ENCODE measurements at places on chromosomes 6 and 20.

DNA sequence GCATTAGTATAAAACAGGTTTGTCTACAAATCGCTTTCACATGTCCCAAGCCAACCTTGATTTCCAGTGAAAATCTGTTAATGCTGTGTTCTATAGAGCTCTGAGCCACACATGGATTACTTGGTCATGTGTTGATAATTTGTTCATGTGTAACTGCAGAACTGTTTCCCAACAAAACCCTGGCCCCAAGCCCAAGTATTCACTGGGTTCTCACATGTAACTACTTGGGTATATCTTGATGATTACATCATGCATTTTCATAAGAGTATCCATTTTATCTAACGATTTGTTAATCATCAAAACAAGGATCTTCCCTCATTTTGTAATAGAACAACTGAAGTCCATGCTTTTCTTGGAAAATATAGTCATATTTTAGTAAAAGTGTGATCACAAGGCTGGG lies 657.6 kb downstream of the PRKN start:
- no peak for DNase-seq

GRCh38 chr20:56636716-56637115 lies 7.6 kb downstream of the TFAP2C start:
- no peak for DNase-seq

- DNase-seq = no peak
These were observed 47.0 kb downstream of the MAP3K5 start for GRCh38 chr6:136745300-136745699.

DNA sequence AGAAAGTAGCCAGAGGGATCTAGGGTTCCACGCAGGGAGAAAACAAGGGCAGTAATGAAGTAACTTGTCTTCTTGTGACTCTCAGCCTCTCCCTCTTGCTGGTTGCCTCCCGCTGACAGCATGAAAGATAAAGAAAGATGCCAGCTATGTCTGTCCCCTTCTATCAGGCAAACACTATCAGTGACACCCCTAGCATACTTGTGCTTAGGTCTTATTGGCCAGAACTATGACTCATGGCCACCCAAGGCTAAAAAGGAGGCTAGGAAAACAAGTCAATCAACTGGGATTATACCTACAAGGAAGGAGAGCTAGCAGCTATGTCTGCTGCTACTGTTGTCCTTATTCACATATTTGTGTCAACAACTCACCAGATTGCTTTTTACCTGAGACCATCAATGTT lies 206.8 kb upstream of the SOX4 start:
- DNase-seq = no peak

DNA sequence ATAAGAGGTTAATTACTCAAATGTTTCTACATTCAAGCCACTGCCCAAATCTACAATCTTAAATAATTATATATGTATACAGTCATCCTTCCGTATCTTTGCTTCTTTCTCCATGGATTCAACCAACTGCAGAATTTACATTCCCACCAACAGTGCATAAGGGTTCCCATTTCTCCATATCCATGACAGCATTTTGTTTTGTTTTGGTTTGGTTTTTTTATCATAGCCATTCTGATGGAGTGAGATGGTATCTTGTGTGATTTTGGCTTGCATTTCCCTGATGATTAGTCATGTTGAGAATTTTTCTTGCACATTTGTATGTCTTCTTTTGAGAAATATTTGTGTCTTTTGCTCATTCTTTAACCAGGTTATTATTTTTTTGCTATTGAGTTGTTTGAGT lies 198.5 kb downstream of the C6orf118 start:
- no peak for DNase-seq

GRCh38 chr20:4138056-4138455 lies 122.7 kb upstream of the RNF24 start:
- DNase-seq = no peak

DNA sequence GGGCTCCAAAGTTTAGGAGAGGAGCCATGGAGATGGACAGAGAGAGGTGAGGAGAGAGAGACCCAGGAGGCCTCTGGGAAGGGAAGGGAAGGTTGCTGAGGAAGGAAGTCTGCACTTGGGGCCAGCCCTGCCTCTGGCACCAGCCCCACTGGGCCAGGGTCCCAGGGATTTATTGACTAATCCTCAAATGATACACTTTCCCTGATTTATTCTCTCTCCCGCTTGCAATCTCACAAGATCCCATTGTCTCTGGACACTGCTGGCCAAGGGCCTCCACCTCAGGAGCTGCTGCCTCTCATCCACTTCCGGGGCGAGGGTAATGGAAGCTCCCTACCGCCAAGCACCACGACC lies 43.6 kb upstream of the FOXP4 start:
- DNase-seq = no peak

- no peak for DNase-seq
These were observed 55.4 kb downstream of the SMOC2 start for GRCh38 chr6:168496139-168496996.

DNA sequence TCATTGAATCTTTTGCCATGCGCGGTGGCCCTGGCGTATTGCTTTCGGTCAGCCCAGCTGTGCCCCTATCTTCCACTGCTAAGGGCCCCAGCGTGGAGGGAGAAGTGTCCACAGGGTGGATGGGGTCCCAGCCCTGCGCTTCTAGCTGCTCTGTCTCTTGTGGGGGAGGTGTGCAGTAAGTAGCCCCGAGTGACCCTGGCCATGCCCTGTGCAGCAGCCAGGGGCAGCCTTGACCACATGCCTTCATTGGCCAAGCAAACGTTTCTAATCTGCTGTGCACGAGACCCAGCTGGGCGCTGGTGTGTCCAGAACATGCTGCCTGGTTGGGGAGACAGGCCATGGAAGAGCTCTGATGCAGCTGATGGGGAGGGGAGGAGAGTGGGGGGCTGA lies 13.6 kb downstream of the TMEM181 start:
- DNase-seq = no peak

DNA sequence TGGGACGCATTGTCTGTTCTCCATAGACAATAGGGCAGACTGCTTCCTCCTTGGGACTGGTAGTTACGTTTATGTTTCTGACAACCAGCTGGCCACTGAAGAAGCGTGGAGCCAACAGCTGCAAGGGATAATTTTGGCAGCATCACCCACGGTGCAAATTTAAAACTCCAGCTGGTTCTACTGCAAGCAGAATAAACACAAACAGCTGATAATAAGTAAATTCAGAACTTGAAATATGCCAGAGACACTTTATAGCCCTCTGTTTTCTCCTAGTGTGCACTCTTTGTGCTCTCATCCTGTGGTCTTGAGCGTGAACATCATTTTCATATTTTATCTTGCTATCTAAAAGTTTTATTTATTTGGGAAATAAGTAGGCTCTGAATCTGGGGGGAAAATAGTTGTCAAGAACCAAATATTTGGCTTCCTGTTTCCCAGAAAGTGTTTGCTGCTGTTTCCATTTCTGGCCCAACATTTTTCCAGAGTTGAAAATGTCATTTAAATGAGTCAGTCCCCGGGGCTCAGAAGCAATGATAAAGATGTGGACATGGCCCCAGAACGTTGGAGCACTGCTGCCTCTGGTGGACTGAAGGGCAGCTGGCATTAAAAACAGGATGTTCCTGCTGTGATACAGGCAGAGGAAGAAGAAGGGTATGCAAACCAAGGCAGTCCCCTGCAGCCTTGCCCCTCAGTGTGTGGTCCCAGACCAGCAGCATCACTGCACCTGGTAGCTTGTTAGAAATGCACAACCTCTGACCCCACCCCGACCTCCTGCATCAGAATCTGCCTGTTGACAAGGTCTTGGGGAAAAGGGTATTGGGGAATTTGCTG lies 12.5 kb upstream of the THBD start:
- no peak for DNase-seq

- DNase-seq = no peak
These were observed 144.8 kb upstream of the LAMP5 start for GRCh38 chr20:9369557-9369956.
